ENCODE measurements at places on chromosomes 5 and 9.

- no peak for DNase-seq
Measured at GRCh38 chr9:3698076-3698475, 172.3 kb upstream of the RFX3 start.

DNA sequence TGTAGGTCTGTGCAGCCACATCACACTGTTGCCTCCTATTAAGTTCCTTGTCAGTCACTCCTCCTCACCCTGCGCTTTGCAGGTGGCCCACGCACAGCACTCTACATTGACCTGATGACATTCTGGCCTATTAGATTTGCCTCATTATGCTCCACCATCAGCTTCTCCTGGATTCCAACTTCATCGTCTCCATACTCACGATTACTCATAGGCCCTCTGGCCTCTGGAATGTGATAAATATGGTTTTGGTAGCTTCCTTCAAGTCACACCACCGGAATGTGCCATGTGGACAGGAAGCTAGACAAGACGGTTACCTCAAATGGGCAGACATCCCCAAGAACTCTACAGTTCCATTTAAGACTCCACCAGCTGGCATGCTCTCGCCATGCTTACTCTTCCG lies 158.0 kb upstream of the LHFPL2 start:
- DNase-seq = no peak

GRCh38 chr5:129046151-129046550 lies 48.4 kb upstream of the ISOC1 start:
- no peak for DNase-seq

- no peak for DNase-seq
Measured at GRCh38 chr5:139415869-139416268, 12.0 kb upstream of the SPATA24 start.

DNA sequence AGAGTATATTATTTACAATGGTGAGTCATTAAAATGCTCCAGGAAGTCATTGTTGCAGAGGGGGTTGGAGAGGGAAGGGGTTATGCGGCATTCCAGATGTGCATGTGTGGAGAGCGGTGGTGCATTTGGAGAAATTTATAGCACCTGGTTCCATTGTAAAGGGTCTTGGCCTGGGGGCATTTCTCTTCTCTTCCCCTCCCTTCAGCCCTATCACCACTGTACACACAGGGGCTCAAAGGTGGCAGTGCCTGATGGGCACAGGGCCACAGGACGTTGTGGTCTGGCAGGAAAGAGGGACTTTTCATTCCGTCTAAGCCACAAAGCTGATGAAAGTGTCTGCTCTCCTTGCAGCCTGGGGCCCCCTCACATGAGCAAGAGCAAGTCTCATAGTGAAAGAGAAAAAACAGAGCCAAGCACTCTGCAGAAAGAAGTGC lies 442.4 kb upstream of the ZNF462 start:
- no peak for DNase-seq

- DNase-seq = no peak
Measured at GRCh38 chr5:78508186-78508765, 140.3 kb downstream of the LHFPL2 start.

GRCh38 chr5:173853370-173854131 lies 34.6 kb upstream of the CPEB4 start:
- DNase-seq = no peak

DNA sequence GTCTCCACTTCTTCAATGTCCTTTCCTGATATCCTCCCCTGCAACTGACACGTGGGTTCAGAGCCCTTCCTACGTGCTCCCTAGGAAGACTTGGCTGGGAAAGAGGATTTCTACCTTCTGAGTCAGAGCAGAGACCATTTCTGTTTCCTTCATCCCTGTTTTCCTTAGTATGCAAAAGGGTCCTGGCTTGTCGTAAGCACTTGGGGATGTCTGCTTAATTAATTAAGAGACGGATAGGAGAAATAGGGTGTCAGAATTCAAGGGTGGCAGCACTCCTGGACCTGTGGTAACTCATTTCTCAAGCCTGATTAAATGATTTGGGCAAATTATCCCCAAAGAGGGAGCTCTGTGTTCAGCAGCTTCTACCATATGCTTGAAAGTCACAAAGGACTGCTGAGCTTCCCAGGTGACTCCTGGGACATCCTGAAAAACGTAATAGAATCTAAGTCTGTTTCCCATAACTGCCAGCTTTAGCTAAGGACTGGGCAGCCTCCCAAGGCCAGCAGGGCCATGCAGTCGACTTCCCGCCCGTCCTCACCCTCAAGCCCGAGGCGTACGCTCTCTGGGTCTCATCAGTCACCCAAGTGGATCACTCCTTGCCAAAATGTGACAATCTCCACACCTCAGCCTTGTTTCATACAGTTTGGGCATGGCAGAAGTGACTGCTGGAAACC lies 20.5 kb downstream of the ABCA1 start:
- DNase-seq = no peak

- DNase-seq = no peak
Measured at GRCh38 chr9:80787636-80788035, 901.7 kb downstream of the TLE1 start.

- DNase-seq = no peak
Measured at GRCh38 chr5:10525124-10525495, 38.8 kb upstream of the ANKRD33B start.

DNA sequence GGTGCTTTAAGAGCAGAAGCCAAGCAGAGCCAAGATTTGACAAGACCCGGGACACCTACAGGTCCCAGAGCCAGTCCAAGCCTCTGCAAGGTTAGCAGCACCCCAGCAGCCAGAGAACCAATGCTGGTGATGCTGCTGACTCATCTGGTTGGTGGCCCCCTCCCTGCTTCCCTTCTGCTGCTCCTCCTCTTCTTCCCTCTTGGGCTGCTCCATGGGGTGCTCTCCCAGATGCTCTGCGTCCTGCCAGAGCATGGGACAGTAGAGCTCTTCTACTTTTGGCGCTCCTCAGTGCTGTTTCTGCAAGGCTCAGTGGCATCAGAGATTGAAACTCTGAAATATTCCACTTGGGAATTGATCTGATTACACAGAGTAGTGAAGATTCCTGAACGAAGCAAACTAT lies 76.1 kb upstream of the SAP30L start:
- DNase-seq = no peak

- DNase-seq = no peak
Measured at GRCh38 chr5:55440188-55440646, 94.5 kb downstream of the PLPP1 start.

DNA sequence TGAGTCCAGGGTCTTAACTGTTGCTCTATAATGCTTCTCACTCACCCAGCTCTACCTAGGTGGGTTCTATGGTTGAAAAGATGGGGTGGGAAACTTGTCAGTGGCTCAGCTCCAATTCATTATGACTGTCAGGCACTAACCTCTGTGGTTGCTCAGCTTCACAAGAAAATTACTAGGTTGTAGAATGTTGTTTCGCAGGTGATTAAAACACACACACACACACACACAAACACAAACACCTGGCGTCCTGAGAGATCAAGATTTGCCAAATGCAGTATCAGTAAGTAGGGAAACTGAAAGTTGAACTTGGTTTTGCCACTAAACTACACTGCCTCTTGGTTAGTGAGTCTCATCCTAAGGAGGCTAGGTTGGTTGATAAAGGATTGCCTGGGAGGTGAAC lies 2.8 kb downstream of the MCCC2 start:
- no peak for DNase-seq

DNA sequence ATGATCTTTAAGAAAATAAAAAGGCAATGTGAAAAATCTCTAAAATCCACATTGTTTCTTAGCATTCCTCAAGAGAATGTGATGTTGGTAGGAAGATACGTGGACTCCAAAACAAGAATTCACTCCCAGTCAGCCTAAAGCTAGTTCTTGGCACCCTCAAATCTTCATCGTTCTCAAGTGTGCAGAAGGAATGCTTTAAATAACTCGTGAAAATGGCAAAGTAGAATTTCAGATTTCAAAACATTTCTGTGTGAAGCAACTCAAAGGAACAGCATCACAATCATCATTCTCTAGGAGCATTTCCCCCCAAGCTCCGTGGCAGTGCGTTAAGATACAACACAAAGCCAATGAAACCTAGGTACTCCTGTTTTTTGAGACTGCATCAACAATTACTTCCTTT lies 185.1 kb upstream of the DMAC1 start:
- DNase-seq = no peak

DNA sequence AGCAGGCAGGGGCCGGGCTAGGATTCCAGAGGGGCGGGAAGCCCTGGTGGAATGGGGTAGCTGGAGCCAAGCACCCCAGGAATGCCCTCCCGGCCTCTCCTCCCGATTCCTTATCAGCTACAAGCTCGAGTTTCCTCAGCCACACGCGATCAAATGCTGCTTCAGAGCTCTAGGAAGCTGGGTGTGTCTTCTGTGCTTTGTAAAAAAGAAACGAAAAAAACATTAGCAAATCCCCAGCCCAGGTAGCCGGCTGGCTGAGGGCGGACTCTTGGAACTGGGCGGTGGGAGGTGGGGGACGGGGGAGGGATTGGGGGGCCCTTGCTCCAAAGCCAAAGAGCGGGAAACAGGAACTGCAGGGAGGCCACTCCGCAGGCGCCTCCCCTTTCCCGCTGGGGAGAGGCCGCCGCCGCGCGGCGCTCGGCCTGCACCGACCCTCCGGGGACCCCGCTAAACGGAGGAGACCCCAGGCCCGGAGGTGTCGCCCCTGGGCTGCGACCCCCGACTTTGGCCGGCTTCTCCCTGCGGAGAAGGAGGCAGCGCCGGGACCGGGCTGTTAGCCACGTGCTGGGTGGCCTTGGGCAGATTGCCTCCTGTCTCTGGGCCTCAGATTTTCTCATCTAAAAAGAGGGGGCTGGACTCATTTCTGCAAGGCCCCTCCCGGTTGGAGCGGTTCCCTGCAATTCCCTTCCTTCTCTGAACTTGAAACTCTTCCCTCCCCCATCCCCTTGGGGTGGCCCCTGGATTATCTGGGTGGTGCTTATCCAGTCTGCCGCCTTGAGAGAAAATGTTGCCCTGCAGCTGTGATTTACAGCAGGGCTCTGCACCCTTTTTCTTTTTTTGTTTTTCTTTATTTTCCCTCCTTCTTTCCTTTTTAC lies 40.9 kb upstream of the FABP6 start:
- DNase-seq = no peak
